Activated T-cell treated with anti-CD3 and anti-CD28 coated beads, Interleukin-2, amount 50 U/mL, for 1 hour (primary cell): ENCODE measurements at places on chromosomes 7 and 10.

- DNase-seq, result no peak
Measured at GRCh38 chr10:77081481-77081891, 556.1 kb downstream of the KCNMA1 start.

GRCh38 chr7:36260481-36260880 lies 107.4 kb downstream of the EEPD1 start:
- DNase-seq, result no peak

GRCh38 chr7:272108-272615 lies 17.8 kb upstream of the FOXL3 start:
- DNase-seq, result no peak

- no peak for DNase-seq
Measured at GRCh38 chr10:677038-677437, 12.4 kb downstream of the DIP2C start.

DNA sequence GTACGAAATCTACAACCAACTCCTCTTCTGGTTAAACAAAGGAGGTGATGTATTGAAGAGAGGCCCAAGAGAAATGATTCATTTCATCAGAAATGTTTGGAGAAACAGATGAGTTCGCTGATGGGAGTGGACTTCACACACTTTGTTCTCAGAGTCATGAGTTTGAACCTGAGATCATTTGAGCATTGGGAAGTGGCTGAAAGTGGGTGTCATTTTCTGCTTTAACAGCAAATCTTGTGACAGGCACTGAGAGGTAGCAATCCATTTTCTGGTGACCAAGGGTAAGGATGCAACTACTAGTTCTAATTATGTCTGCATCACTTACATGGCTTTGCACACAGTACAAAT lies 51.4 kb downstream of the RBM20 start:
- no peak for DNase-seq

- DNase-seq, result no peak
Measured at GRCh38 chr7:134188311-134188710, 61.2 kb downstream of the LRGUK start.

DNA sequence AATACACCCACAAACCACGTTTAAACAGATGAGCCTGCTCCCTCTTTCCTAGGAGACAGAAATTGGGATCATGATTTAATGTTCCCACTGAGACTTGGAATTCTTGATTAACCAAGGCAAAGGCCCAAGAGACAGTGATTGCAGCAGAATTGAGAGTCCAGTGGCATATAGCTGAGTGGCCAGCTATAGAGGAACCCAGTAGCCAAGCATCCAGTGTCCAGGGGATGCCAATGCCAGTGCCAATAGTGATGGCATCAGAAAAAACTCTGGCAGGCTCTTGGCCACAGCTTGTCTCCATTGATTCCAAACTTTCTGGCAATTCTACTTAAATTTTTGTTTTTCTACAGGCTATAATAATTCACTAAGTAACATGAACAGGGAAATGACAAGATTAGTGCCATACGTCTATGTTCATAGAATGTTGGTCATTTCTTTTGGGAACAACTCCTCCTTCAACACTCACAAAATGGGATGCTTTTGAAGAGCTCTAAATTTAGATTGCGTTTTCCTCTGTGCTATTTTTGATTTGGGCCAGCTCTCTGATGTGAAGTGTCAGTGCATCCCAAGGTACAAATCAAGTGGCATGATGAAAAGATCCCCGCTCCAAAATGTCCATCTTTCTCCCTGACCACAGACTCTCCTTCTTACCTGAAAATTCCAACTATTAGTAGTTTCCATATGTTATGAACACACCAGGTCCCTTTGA lies 83.1 kb upstream of the A1CF start:
- no peak for DNase-seq
